Stimulated activated CD4-positive, alpha-beta T cell treated with anti-CD3 and anti-CD28 coated beads, Interleukin-4, amount 100 ng/mL, for 1 hour (primary cell): ENCODE measurements at places on chromosomes 5 and 9.

- DNase-seq, result no peak
Observed at GRCh38 chr5:177096162-177097015, 9.7 kb downstream of the FGFR4 start.

DNA sequence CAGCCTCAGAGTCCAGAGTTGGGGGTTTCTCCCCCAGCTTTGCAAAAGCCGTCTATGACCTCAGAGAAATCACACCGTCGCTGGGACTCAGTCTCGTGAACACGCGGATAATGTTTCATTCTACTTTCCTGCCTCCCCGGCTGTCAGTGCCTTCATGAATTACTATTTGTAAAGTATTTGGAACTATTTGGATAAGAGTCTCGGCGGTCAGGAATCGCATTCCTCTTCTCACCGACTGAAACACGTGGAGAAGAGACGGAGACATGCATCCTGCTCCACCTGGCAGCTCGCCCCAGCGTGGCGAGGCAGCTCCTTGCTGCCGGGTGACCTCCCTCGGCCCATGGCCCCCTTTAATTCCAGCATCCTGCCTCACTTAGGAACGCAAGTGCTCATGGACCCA lies 23.9 kb downstream of the IRX2 start:
- DNase-seq, result no peak

GRCh38 chr5:66546541-66546940 lies 49.7 kb upstream of the MAST4 start:
- no peak for DNase-seq

DNA sequence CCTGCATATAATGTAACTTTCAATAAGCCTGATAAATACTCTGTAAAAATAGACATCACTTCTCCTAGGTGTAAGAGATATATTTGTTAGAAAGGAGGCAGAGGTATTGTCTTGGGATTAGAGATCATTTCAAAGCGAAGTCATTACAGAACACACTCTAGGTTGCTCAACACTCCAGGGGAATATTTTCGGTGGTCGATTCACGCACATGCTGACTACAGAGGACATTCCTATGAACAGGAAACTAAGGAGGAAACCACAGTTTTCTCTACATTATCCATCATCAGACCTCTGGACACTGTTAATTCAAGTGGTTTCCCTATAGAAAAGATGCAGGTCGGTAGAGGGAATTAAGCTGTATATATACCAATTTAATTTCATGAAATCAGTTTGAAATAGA lies 370.0 kb downstream of the NDUFS4 start:
- no peak for DNase-seq

DNA sequence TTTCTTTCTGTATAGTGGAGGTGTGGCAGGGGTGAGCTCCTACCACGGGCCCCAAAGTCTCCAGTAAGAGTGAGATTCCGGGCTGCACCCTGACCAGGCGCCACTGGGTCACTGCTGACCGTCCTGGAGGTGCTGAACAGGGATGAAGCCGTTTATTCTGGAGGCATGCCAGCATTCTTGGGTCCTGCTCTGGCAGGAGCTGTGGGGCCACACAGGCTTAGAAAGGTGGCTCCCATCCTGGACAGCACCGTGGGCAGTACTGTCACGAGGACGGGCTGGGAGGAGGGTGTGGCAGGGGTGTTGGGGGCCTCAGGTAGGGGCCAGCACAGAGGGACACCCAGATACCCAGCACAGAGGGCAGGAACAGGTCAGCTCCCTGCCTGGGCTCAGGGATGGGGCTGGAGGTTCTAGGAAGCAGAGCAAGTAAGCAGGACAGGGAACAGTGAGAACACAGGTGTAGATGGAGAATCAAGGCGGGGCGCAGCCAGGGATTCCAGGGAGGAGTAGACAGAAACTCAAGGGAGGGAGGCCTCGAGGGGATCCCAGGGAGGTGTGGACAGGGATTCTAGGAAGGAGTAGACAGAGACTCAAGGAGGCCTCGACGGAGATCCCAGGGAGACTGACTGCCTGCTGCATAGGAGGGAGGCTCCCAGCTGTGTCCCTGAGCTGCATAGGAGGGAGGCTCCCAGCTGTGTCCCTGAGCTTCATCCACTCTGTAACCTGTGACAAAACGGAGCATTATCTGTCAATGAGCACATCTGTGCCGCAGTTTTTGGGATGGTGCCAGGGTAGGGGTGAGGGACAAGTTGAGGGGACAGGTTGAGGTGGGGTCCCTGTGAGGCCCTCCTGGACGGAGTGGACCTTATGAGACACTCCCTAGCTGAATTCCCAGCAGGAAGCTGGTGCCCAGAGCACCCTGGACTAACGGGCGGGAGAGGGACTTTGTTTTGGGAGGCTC lies 1.1 kb upstream of the PLEKHG4B start:
- no peak for DNase-seq

- no peak for DNase-seq
Observed at GRCh38 chr5:53019320-53019719, 30.2 kb downstream of the ITGA2 start.

GRCh38 chr9:37747271-37747753 lies 6.3 kb upstream of the TRMT10B start:
- DNase-seq, result peak; percentile 53

DNA sequence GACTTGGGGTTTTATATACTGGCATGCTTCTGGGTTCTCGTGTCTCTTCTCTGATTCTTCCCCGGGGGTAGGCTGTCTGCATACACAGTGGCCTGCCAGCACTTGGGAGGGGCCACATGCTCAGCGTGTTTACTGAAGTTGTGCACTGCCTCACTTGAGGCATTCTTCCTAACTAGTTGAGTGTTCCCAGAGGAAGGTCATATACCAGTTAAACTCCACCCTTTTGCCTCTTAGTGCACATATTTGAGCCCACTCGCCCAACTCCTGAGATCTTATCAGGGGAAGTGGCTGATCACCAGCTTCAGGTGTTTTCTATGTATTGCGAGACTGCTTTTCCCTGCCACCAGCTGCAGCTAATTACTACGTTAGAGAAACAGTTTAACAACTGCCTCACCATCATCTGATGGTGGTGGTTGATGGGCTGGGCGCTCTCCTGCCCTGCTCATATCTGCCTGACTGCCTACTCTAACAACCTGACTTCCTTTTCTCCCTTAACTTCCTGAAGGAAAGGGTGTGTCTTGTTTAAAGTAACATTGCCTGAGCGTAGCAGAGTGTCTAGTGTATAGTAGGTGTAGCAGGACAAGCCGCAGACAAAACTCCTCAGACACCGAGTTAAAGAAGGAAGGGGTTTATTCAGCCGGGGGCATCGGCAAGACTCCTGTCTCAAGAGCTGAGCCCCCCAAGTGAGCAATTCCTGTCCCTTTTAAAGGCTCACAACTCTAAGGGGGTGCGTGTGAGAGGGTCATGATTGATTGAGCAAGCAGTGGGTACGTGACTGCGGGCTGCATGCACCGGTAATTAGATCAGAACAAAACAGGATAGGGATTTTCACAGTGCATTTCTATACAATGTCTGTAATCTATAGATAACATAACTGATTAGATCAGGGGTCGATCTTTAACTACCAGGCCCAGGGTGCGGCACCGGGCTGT lies 60.1 kb upstream of the CLINT1 start:
- no peak for DNase-seq

DNA sequence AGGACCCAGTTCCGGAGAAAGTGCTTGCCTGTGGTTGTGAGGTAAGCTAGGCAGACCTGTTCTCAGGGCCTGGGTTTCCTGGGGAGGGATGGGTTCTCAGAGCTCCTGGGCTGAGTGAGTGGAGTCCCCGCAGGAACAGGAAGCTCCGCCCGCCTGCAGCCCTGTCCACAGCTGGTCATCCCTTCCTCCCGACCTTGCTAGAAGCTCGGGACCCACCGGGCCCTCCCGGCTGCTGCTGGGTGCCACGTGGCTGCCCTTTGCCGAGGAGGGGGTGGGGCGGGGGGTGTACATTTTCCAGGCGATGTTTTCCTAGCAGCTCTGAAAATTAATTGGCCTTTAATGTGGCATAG lies 198.1 kb downstream of the C9orf50 start:
- DNase-seq, result no peak

DNA sequence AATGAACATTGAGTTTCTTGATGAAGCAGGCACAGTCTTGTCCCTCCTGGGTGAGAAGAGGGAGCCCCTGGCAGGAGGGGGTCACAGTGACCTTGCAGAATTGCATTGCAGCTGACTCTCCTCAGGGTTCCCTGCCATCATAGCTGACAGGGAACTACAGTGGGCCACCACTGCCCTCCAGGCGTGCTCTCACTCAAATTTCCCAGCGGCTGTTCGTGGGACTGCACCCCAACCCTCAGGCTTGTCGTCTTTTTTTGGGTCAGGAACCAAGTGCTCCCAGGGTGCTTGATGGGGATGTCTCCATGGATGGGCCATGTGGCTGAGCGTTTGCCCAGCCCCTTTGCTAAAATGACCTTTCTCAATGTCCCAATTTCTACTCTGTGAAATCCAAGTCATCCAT lies 215.8 kb downstream of the MELK start:
- no peak for DNase-seq

GRCh38 chr5:129917224-129917623 lies 13.0 kb downstream of the CHSY3 start:
- no peak for DNase-seq

GRCh38 chr5:40781843-40782409 lies 16.2 kb downstream of the PRKAA1 start:
- DNase-seq, result no peak

DNA sequence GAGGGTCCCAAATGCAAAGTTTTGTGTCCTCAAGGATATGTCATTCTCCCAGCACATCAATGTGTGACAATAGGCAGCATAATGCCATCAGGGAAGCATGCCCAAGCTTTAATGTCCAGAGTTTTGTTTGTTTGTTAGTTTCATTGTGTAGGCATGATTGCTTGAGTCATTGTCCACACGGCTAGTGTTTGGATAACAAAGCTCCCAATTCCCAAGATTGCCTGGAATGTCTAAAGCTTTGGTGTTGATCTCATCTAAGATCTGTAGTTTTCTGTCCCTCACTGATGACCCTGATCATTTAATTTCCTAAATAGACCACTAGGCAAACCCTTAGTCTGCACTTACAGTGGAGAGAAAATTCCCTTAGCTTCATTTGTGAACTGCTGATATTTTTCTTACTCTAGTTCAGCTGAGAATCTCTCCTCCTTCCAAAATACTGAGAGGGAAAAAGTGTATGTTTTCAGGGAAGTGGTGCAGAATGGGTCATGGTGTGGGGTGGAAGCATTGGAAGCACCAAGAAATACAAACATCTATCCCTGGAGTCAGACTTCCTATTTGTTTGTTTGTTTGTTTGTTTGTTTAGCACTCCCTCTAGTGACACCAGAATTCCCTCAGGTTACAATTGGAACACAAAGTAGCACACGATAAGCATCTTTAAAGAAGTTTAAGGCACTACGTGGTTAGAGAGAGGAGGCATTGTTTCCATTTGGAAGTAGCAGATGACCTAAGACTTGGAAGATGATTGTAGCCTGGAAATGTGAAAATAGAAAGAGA lies 127.1 kb downstream of the PRDM6 start:
- no peak for DNase-seq

- DNase-seq, result no peak
Observed at GRCh38 chr5:159088371-159088770, 11.3 kb downstream of the EBF1 start.
